ENCODE measurements at places on chromosomes 13 and 19.

DNA sequence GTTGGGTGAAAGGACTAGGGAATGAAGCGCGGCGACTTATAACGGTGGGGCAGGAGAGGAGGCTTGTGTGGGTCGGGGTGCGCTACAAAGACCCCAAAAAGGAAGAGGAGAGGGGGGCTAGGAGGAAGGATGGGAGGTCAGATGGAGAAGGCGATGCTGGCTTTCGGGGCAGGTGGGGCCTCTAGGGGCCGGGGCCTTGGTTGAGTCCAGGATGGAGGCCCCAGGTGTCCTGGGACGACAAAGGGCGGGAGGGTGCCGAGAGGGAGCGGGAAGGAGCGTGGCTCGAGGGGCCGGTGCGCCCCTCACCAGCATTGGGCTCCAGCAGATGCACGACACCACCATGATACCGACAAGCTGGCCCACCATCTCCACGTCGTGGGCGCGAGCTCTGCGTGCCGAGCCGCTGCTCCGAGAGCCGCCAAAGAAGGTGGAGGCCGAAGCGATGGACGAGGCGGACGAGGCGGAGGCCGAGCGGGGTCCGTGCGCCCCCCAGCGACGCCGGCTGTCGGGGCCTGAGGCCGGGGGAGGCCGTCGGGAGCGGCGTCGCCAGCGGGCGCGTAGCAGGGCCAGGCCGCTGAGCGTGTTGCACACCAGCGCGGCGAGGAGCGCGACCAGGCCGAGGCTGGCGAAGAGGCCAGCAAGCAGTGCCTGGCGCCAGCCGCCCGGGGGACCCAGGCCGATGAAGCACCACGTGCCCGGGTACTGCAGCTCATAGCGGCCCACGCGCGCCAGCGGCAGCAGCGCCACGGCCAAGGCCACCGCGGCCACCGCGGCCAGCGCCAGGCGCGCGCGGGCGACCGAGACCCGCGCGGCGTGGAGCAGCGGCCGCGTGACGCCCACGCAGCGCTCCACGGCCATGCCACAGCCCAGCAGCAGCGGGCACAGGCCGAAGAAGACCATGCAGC lies 1.8 kb downstream of the PTGER1 start:
- DNase-seq: no peak

- DNase-seq: no peak
Measured at GRCh38 chr13:47100214-47100853, 203.5 kb upstream of the HTR2A start.

DNA sequence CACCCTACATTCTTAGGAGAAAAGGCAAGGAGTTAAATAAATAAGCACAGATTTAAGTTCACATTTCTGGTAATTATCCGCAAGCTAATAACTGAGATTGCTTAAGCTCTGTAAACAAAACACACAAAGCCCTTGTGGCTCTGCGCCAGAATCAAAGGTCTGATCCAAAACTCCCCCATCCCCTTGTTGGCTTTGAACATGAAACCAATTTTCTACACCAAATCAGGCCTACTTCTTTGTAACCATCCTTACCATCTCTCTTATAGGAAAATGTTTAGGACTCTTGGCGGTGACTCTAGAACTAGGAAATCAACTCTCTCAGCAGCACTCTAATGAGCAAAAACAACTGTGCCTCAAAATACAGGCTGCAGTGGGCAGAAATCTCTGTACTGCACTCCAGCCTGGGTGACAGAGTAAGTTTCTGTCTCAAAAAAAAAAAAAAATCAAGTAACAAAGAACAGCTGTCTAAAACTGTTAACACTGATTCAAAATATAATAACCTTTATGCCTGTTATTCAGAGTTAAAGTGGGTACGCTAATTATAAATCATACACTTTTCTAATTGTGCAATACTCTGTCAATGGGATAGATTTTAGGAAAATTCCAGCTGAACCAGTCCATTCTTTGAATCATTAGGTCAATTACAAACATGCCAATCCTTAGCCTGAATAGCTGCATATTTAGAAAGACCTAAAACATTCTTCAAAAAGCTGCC lies 25.8 kb downstream of the ABCC4 start:
- no peak for DNase-seq

- DNase-seq: peak; percentile 93
Measured at GRCh38 chr19:12840091-12841079, 2.1 kb downstream of the MAST1 start.

- no peak for DNase-seq
Measured at GRCh38 chr13:110542169-110542796, 19.2 kb downstream of the RAB20 start.

DNA sequence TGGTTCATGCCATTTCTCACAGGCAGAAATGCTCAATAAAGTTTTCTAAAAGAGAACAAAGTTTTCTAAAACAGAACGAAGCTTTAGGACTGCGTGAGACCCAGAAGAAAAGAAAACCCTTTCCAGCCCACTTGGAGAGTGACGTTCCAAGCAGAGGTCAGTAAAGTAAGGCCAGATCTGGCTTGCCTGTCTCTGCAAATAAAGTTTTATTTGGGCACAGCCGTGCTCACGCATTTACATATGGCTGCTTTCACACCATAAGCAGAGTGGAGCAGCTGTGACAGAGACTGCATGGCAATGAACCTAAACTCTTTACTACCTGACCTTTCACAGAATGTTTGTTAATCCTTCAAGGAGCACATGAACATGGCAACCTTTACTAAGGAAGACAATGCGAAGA lies 23.6 kb downstream of the IRS2 start:
- no peak for DNase-seq

- no peak for DNase-seq
Measured at GRCh38 chr13:50552424-50552966, 291.0 kb downstream of the DLEU7 start.

DNA sequence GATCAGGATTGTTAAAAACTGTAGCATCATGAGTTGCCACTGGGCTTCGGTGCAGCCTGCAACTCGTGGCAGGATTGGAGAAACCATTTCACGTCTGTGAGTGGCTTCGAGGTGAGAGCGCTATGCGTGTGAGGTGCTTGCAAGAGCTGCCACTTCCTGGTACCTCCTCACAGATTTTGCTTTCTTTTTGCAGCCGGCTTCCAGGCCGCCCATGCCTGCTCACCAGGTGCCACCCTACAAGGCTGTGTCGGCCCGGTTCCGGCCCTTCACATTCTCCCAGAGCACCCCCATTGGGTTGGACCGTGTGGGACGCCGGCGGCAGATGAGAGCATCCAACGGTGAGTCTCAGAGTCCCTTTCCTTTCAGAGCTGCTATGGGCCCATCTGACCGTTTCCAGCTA lies 57.9 kb upstream of the C1QTNF9 start:
- no peak for DNase-seq

DNA sequence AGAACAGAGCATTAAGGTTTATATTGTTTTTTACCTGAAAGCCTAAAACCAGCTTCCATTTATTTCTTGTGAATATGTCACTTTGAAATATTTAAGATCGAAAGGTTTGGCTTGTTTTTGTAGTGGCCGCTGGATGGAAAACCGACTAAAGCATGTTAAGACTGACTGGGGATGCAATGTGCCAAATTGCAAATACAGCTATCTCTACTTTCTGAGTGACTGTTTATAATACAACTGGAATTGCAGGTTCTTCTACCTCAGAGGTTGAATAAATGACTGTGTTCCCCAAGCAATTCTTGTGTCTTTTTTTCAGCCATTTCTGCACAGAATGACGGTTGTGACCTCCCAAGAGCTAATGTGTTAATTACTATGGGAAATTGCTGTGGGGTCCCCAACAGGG lies 50.0 kb upstream of the TMTC4 start:
- DNase-seq: no peak

- DNase-seq: no peak
Measured at GRCh38 chr19:55454787-55455243, 6.6 kb downstream of the ISOC2 start.

GRCh38 chr13:33235564-33235963 lies 50.0 kb downstream of the STARD13 start:
- no peak for DNase-seq
